Fibroblast of skin of back (primary cell): ENCODE measurements at places on chromosomes 5 and 9.
A peak's percentile ranks its signal among the peaks of the same experiment; 100 is the strongest.

- DNase-seq, result no peak
Observed at GRCh38 chr9:71706176-71706575, 62.1 kb downstream of the CEMIP2 start.

GRCh38 chr5:97225222-97225621 lies 42.2 kb upstream of the RIOK2 start:
- no peak for DNase-seq

DNA sequence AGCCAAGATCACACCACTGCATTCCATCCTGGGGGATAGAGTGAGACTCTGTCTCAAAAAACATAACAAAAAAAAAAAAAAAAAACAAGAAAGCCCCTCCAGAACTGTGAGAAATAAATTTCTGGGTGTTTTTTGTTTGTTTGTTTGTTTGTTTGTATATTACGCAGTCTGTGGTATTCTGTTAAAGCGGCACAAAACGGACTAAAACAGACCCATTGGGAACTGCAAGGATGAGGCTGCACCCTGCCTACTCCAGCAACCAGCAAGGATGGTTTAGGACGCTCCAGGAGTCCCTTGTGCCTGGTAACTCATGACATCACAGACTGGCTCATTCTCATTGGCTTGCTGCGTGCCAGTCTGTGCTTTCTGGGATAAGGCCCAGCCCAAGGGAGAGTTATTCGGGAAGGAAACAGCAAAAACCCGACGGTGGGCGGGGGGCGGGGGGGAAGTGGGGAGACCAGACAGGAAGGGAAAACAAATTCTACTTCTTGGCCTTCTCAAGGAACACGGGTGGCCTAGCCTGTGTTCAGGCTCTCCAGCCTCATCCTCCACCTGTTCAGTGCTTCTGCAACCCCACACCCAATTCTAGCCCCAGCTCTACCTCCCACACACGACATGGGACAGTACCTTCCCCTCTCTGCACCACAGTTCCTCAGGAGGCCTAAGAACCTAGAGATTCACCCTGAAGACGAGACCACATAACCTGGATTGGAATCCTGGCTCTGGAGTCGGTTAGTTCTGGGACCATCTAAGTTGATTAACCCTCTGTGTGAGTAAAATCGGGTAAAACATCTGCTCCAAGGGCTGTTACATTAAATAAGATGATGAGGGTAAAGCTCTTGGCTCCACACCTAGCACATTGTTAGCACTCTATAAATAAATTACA lies 2.8 kb downstream of the CD74 start:
- DNase-seq, result peak; percentile 87

DNA sequence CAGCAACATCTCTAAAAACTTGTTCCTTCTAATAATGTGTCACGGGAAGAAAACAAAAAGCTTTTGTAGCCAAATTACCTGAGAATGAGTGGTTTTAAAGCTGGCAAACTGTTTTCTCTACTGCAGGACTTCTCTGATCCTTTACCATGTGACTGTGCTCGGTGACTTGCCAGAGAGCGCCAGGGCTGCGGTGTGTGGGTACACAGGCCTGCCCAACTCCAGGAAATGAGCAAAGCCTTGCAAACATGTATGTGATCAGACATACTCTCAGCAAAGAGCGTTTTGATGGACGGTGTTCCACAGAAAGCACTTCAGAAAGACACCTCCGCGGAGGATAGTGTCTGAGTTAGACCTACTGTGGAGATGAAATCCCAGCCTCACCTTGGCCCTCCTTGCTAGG lies 157.3 kb downstream of the SPOCK1 start:
- no peak for DNase-seq

GRCh38 chr5:79837761-79838551 lies 148.3 kb downstream of the CMYA5 start:
- no peak for DNase-seq

DNA sequence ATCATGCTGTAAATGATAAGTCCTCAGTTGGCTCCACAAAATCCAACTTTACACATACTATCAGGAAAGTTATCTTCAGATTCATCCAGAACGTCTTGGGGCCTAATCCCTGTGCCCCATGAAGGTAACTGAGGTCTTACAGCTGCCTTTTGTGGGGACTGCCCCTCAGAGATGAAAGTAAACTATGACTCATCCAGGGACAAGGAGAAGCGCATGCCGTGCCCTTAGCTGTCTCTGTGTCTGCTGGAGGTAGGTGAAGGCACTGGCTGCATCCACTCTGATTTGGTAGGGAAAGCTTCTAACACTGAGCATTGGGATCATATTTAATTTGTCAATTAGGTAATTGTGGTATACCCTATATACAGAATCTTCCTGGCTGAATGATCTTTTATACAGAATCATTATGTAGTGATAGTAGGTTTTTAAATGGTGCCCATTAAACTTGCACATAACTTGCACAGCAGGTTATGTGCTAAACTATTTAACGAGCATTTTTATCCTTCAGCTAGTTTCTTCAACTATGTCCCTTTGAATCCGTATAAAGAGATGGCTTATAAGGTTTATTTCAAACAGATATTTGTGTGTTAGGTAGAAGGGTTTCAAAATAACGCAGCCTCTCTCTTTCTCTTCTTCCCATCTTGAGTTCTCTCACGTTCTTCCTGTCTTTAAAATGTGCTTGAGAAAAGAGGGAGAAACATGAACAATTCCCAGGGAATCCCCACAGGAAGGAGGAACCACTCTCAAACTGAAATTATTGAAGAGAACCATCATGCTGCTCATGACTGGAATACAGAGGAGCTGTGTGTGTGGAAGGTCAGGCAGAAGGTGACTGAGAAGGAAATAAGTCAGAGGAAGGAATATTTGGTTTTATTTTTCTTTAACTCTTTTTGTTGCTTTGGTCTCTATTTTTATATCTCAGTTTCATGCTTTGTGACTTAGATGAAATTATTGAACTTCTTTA lies 250.9 kb downstream of the CD180 start:
- DNase-seq, result no peak

- DNase-seq, result no peak
Observed at GRCh38 chr9:33011831-33012230, 10.4 kb upstream of the APTX start.

GRCh38 chr9:132531195-132531594 lies 51.2 kb upstream of the BARHL1 start:
- DNase-seq, result no peak

DNA sequence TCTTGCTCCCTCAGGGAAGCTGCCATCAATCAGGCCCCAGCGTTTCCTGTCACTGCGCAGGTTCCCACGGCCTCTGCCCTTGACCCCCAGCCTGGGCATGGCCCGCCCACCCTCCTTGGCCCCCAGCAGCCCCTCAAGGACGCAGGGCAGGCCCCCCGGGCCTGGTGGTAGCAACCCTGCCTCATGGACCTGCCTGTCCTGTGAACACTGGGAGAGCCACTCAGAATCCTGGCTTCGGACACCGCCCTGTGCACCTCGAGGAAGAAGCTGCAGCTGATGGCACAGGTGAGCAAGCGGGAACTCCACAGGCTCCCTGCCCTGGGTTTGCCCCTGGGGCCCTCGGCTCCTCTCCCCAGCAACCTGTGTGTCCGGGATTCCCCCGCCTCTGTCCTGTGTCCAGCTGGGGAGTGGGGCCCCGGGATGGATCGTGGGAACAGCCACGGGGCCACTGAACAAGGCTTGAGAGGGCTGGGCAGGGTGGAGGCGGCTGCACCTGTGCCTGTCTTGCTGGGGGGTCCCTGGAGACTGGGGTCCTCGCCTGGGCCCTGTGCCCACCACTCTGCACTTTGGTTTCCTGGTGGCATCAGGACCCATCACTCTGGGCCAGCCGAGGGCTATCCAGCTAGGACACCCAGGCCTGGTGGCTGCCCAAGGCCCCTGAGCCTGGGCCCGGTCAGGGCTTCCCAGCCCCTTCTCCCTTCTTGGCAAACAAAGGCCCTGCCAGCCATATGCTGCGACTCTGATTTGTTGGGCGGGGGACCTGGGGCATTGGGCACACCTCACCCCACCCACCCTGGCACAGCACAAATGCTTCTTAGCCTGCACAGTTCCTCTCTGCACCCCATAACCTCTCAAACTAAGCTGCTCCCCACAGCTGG lies 33.5 kb upstream of the EGFL7 start:
- no peak for DNase-seq

- DNase-seq, result peak; percentile 19
Observed at GRCh38 chr9:70013598-70014196, 30.0 kb upstream of the MAMDC2 start.

DNA sequence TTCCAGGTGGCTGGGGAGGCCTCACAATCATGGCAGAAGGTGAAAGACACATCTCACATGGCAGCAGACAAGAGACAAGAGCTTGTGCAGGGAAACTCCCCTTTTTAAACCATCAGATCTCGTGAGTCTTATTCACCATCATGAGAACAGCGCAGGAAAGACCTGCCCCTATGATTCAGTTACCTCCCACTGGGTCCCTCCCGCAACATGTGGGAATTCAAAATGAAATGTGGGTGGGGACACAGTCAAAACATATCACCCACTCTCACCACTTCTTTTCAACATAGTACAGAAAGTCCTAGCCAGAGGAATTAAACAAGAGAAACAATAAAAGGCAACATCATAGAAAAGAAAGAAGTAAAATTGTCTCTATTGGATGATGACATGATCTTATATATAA lies 223.4 kb upstream of the SLC24A2 start:
- no peak for DNase-seq

- DNase-seq, result no peak
Observed at GRCh38 chr9:91417602-91418214, 5.9 kb downstream of the NFIL3 start.

- no peak for DNase-seq
Observed at GRCh38 chr5:179913461-179913860, 5.8 kb upstream of the TBC1D9B start.

DNA sequence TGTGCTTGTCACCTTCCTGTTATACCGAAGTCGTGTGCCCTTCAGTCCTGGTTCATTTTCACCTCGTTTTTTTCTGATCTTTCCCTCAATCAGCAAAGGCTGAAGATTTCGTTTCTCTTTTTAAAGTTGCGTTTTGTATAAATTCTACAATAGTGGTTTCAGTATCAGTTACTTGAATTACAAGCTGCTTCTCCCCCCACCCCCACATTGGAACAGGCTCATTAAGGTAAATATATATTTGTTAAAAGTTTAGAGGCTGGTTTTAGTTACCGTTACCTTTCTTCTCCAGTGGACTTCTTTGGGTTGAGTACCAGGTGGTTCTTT lies 881 bp downstream of the SUB1 start:
- no peak for DNase-seq

DNA sequence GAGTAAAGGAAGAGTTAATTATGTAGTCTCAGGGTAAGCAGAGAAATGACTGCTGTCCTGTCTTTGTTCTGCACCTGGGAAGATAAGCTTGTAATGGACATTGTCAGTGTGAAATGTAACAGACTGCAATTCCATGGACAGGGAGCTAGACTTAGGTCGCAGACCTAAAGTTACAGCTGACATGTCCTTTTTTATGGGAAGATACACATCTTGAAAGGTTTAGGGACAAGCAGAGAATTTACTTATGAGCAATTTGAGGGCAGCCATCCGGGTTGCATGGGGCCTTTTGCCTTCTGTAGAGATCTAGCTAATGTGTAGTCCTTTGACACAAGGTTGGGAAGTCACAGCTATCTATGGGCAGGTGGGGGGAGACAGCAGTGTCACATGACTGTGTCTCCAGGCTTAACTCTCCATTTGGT lies 85.7 kb downstream of the SERINC5 start:
- no peak for DNase-seq

DNA sequence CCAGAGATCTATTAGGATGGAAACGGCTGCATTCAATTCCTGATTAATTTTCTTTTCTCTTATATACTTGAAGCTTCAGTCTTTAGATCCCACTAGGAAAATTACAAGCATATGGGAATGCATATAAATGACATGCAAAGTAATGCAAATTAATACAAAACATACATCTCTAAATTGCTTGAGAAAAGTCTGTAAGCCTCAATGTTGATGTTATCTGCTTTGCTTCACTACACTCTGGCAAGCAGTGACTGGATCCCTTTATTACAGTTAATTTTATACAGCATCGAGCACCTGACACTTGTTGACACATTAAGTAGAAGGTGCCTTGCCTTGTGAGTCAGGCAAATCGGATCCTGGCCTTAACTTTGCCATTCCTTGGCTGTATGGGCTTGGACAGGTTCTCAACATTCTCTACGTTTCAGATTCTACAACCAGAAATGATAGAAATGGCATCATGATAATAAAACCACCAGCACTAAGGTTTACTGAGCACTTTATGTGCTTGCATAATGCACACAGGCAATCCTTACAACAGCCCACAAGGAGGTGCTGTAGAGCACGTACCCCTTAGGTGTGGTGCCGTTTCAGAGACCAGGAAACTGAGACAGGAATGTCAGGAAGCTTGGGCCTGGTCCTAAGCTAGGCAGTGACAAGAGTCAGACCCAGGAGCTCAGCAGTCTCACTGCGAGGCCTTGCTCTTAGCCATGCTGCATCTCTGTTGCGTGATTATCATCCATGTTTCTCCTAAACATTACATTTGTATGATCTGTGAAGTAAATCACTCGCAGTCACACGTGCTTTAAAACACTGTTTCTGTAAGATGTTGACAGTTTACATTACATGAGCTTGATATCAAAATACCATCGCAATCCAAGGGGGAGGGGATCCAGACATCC lies 2.7 kb downstream of the GCNT4 start:
- peak; percentile 74 for DNase-seq

DNA sequence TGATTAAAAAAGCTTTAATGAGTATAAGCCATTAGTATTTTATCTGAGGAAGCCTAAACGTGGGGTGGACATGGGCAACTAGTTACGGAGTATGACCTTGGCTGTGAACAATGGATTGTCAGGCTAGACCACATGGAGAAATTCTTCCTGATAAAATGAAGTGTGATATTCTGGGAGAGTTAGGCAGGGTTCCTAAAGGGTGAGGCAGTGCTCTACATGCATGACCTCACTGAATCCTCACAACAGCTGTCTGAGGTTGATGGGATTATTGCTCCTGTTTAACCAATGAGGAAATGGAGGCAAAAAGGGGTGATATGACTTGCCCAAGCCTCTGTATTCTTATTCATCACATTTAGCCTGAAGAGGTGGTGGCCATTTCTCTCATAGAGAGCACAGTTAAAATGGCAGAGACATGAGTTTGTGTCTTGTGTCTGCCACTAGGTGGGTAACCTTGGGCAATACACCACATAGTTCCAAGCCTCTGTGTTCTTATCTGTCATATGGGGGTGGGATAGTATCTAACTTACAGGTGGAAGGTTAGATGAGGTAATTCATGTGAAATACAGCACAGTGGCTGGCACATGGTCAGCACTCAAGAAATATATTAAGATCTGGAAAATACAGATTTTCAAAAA lies 96.1 kb upstream of the NR3C1 start:
- DNase-seq, result no peak

DNA sequence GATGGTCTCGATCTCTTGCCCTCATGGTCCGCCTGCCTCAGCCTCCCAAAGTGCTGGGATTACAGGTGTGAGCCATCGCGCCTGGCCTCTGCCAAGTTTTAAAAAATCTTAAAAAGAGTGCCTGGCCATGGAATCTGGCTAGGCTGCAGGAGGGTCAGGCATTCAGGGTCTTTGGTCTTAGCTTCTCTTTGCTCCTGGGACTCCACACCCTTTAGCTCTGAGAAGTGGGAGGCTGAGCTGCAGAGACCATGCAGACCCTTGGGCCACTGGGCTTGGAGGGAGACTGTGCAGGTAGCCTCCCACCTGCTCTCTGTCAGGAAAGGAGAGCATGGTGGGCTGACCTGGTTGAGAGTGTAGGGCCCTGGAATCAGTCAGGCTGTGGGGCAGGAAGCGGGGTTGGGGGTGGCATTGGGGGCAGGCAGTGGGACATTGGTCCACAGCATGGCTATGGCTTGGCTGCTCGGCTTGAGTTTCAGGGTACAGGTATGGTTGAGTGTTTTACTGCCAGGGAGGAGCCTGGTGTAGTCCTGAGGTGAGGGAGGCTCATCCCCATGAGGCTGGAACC lies 20.8 kb downstream of the PHF2 start:
- DNase-seq, result no peak
